ENCODE measurements at places on chromosomes 11 and 22.
A peak's percentile ranks its signal among the peaks of the same experiment; 100 is the strongest.

- no peak for DNase-seq
Observed at GRCh38 chr22:50034126-50035081, 21.8 kb upstream of the IL17REL start.

GRCh38 chr11:5043380-5043779 lies 2.9 kb upstream of the OR52J3 start:
- no peak for DNase-seq

- DNase-seq, result no peak
Observed at GRCh38 chr11:3030289-3031070, 26.7 kb downstream of the CARS1 start.

GRCh38 chr22:50025993-50026392 lies 13.4 kb upstream of the IL17REL start:
- DNase-seq, result no peak

- no peak for DNase-seq
Observed at GRCh38 chr11:7872890-7873289, 58.2 kb downstream of the OR10A6 start.

DNA sequence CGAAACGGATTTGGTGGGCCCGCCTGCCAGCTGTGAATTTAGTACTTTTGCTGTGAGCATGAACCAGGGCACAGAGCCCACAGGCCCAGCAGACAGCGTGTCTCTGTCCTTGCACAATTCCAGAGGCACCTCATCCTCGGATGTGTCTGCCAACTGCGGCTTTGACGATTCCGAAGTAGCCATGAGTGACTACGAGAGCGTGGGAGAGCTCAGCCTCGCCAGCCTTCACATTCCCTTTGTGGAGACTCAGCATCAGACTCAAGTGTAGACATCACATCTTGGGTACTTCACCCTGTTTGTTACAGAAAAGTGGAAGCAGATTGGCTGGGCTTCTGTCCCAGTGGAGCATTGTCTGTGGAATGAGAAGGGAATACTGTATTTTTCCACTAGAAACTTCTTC lies 78.6 kb upstream of the MTNR1B start:
- no peak for DNase-seq

DNA sequence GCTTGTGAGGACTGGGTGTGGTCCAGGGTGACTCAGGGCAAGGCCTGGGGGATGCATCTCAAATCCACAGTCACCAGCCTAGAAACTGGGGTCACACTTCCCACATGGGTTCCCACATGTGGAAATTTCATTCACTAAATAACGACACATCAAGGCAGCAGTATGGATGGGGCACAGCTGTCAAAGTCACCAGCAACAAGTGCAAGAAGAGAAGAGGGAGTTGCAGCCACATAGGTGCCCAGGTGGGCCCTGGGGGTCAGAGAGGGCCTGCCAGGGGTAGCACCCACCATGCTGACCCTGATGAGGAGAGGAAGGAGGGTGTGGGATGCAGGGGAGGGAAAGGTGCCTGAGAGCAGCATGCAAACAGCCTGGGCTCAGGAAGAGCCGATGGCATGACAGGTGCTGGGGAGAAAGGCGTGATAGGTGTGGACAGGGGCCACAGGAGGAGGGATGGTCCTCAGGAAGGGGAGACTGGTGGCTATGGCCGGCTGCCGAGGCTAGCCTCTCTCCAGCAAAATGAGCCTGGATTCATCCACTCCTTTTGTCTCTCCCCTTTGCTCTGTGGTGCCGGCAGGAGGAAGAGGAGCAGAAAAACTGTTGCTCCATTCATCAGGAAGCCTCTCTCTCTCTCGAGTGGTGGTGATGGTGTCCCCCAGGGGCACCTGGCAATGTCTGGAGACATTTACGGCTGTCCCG lies 22.3 kb downstream of the DGCR6L start:
- DNase-seq, result no peak

DNA sequence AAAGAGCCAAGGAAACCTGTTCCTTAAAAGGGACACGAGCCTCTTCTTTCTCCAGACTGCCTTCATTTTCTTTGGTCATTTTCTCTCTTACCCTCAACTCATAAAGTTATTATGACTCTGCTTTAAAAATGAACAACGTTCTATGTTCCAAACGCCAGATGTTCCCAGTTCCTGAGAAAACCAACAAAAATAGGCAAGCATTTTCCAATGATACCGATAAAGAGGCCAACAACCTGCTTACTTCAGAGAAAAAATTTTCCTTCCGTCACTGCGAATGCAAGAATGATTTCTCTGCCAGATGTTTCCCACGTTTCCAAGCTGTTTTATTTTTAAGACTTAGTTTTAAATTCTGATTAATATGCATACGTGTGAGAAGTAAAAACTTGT lies 315 bp upstream of the TRPC6 start:
- DNase-seq, result no peak

DNA sequence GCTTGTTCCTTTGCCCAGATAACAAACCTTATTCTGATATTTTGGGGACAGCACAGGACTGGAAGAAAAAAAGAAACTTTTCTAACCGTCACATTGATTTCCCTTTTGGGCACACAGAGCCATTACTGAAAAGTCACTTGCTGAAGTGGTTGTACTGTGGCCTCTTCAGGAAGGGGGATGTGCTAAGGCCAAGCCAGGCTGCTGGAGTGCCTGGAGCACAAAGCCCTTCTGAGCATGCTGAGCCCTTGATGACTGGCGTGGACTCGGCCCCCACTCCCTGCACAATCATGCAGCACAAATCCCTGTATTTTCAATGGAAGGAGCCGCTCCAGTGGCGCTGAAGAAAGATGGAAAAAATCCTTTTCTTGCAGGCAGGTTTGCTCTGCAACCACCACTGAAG lies 164.2 kb downstream of the NTM start:
- no peak for DNase-seq

DNA sequence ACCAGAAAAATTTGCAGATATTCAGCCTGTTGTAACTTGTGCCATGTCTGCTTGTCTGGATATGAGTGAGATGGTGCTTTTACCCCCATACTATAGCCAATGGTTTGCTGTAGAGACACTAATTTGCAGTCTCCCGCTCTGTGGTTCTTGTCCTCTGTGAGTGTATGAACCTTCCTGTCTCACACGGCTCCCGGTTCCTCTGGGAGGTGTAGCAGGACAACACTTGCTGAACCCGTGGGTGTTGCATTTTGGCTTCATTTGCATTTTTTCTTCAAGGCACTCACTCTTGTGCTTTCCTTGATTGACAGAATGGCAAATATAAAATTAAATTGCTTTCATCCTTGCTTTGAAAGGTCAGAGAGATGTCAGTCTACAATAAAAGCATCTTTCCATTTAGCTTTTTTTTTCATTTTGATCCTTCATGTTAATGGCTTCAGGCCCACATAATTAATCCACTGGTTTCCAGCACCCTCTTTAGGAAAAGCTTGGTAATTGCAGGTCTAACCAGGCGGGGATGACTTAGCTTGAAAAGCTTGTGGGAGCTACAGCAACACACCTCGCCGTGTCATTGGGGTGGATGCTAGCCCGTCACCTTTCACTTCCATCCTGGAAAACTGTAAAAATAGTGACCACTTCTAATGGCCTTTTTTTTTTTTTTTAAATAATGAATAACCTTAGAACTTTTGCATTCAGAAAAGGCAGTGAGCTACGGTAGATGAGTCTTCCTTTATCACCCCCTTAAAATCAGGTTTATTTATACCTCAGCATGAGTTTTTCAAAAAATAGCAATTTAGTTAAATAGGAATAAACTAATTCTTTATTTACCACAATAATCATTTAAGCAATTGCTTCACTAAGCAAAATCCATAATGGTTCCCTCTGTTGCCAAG lies 27.4 kb upstream of the ST14 start:
- peak; percentile 62 for DNase-seq

DNA sequence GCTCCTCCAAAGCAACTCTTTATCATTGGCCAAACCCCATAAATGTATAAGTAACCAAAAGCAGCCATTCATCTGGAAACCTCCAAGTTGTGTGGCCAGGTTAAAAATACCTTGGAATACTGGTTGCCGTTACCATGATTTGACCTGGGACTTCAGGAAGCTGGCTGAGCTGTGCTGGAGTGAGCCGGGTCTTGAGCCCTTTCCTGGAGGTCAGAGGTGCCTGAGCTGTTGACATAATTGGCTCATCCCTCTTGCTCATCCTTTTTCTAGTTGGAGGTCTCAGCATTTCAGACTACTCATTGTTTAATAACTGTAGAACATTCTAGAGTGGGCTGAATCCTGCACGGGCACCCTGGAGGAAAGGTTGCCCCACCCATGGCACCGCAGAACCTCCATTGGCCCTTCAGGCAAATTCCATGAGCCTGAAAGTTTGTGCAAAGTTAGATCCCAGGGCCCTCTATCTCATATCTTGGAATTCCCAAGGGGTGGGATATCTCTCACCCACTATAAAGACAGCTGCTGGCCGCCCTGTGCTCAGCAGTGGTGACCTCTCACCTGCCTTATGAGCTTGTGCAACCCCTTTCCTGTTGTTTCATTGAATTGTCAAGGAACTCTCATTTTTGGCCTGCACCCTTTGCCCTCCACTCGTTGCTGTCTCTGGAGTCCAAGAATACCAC lies 77.0 kb downstream of the C22orf31 start:
- no peak for DNase-seq

GRCh38 chr22:39237318-39238100 lies 7.3 kb downstream of the PDGFB start:
- no peak for DNase-seq

- DNase-seq, result no peak
Observed at GRCh38 chr11:46642627-46643335, 25.4 kb downstream of the ATG13 start.

DNA sequence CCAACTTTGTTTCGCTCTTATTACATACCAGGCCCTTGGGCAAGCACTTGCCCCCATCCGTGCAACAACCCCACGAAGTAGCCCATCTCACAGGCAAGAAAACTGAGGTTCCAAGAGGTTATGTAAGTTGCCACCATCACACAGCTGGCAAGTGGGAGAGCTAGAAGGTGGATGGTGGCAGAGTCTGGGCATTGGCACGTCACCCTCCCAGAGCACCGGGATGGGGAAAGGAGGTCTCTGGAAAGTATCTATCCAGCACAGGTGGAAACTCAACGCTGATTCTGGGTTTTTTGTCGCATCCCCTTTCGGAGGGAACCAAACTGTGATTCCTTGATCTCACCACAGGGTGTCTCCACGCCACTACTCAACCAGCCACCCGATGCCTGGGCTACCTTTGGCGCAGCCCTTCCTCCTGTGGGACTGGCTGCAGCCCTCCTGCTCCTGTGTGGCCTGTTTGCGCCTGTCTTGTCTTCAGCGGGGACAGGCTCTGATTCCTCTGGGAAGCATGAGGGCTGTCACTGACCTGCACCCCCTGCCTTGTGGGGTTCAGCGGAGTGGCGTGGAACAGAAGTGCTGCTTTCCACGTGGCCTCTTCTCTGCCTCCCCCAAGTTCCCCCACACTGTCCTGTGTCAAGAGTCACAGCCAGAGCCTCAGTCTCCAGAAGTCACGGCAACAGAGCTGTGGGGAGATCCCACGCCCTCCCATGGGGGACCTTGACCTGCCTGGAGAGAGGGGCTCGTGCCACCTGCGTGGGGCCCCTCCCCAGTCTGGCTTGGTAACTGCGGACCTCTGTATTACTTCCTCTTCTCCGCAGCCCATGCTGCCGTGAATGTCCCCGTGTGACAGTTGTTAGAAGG lies 34.4 kb upstream of the TRIM29 start:
- DNase-seq, result peak; percentile 28

DNA sequence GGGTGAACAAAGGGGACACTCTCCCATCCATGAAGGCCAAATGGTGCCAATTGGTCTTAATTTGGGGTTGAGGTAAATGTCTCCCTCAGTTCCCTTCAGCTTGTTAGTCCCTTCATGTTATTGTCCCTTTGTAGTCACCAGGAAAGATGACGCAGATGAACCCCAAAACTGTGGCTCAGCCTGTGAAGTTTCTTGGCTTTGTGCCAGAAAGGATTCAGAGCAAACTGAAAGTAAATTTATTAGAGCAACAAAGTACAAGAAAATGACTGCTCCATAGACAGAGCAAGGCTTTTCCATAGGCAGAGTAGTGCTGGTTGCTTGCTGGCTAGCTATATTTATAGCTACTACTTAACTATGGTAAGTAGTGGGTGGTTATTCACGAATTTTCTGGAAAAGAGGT lies 16.7 kb downstream of the OR4C3 start:
- DNase-seq, result peak; percentile 37

GRCh38 chr11:82315093-82315492 lies 418.6 kb downstream of the FAM181B start:
- DNase-seq, result no peak

GRCh38 chr11:108825381-108825780 lies 160.5 kb downstream of the DDX10 start:
- DNase-seq, result no peak

DNA sequence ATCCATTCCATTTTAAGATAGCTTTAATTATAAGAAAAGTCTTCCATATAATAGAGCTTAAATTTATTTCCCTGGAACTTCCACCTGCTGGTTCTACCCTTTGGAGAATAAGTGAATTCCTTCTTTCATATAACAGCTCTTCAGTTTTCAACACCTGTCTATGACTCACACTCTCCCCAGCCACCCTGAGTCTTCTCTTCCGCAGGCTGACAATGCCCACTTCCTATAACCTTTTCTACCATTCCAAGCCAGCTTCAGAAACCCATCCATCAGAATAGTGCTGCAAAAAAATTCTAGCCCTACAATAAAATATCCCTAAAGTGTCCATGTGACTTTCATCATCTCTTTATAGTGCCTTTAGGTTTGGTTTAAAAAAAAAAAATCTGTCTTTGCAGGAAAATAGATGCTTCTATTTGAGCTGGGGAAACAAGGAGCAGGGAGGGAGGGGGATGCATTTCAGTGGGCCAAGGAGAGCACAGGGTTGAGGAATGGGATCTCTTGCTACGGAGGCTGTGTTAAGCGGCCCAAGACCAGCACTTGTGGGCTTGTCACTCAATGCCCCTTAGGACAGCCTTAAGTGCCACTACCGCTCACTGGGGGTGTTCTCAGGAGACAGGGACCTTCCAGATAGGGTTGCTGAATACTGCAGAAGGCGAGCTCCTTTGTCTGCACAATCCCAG lies 178.6 kb downstream of the DSCAML1 start:
- no peak for DNase-seq

DNA sequence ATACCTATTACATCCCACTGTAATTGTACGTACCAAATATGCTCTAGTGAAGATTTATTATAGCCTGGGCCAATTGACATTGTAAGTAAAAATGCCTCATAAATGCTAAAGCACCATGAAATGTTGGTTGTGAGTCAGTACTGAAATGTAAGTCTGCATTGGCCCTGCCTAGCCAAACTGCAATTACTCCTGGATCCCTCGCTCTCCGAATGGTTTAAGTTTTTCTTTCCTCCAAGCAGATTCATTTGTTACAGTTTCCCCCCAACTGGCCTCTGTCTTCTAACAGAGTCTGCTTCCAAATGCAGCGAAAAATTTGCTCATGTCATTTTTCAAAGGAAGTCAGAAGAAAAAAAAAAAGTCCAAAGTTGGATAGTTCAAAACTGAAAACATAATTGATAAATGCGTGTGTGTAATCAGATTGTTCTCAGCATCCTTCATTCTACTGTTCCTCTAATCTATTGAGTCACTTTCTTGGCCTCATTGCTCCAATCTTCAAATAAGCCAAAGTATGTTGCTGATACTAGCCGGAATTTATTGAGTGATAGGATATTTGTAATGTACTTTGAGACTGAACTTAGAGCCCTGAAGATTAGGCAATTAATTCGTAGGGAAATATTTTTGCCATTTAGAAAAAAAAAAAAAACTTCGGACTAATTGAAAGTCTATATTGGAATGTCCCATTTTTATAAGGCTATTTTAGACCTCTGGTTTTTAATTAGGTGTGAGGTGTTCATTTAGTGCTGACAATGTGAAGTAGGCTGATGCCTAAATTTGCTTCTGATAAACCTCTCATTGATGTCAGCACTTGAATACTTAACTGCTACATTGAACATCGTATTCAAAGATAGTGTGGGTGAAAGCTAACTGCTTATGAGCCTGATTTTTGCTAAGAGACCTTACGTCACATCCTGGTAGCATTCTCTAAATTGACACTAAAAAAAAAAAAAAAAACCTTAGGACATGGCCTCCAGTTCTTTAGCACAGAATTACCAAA lies 93.4 kb downstream of the WT1 start:
- DNase-seq, result no peak
